Activated CD8-positive, alpha-beta memory T cell treated with anti-CD3 and anti-CD28 coated beads for 24 hours (primary cell): ENCODE measurements at places on chromosomes 2 and 18.

- DNase-seq, result no peak
Observed at GRCh38 chr2:229257985-229258384, 13.1 kb downstream of the PID1 start.

DNA sequence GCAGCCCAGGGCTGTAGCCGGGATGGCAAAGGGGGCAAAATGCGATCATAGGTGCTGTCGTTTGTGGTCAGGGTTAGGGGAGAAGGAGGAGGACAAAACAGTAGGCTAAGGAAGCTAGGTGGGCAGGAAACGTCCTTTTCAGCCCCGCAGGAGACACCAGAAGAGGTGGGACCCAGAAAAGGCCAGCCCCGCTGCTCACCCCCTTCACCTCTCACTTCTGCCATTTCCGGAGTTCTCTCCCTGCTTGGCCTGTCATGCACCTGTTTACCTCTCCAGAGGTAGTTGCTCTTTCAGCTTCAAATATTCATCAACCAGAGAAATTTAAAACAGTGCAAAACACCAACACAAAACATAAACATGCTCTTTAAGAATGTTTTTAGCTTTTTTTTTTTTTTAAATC, 849 bp downstream of the AQP4 start:
- no peak for DNase-seq

GRCh38 chr18:13545514-13545913, 180.8 kb downstream of the FAM210A start:
- peak; percentile 49 for DNase-seq

DNA sequence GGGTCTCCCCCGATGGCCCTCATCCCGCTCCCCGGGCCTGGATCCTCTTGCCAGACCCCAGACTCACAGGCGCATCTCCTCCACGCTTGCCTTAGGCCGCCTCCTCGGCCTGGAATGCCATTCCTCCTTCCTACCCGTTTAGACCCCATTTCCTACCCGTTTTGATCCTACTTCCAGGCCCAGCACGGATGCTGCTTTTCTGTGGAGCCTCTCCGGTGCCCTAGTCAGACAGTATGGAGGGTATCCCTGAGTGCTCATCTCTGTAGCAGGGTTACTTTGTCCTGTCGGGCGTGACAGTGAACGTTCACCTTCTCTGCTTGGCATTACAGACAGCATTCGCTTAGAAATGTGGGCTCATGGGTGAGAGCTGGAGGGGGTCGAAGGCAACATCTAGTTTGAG, 9.3 kb downstream of the TOGARAM2 start:
- no peak for DNase-seq

DNA sequence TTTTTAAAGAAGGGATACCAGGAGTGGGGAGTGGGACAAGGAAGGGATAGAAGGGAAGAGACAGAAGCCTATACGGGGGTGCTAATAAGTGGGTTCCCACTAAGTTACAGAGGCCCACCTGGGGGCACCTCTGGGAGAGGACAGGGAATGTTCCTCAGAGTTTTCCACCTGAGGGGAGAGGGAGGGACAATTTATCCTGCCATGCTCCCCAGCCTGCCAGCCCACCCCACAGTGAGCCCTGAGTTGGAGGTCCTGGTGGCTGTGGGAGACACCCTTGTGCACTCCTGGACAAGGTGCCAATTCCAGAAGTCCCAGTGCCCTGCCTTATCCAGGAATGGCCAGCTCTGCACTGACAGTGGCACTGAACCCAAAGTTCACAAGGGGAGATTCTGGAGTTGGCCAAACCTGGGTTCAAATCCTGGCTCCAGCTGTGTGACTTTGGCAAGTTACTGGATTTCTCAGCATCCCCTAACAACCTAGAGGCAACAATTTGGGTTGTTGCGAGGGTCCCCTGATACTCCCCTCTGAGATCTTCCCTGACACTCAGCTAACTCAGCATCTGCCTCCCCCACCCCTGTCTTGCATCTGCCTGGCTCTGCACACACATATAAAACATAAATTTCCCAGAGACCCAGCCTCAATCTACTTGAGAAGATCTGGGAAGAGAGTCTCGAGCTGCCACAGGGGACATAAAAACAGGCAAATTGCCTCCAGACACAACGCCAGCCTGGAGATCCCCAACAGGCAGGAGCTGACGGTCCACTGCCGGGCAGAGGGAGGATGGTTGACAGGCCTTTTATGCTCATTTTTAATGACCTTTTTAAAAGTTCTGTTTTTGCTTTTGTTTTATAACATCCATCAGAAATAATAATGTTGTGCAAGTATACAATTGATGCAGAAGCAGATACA, 98.7 kb upstream of the ST3GAL5 start:
- DNase-seq, result no peak

DNA sequence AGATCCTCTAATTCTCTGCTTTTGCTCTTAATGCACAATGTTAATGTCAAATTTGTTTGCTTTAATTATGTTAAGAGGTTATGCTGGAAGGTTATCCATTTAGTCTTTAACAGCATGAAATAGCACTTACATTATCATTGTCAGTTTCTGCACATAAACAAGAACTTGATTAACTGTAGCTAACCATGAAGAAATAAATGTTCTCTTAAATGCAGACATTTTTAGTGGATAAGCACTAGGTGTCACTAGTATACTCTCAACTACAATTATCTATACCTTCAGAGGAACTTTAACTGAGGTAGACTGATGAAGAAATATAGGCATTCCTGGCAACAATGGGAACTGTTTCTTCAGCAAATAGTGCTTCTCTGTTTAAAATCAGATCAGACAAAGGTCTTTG, 178.8 kb upstream of the CHST9 start:
- no peak for DNase-seq

DNA sequence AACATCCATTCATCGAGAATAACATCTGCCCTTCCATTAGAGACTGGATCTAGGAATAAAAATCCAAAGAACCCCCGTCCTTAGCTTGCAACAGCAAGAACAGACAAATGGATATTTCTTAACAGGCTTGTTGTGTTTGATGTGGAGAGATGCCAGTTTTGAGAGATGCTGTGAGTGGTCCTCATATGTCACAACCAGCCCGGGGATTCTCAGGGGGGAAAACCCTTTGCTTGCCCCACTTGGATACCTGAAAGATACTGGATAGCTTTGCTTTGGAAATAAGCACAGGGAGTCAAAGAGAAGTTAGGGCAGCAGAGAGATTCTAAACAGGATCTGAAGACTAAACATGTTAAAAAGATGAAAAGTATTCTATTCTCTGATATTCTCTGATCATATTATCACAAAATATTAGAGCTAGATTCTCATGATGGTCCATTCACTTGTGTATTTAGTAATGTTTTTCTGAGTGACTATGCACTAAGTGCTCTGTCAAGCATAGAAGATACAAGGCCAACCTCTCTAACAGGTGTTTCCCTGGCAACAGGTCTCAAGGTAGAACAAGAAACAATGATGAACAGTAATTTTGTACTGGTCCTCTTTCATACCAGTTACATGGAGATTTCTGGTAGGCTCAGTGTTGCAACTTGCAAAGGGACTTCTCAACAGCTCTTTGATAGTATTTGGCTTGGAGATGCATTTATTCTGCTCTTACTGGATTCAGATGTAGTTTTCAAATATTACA, 348.2 kb downstream of the MYCN start:
- DNase-seq, result no peak

- no peak for DNase-seq
Observed at GRCh38 chr18:54616220-54616848, 25.3 kb downstream of the DYNAP start.

GRCh38 chr18:24031916-24032315, 17.4 kb downstream of the TTC39C start:
- no peak for DNase-seq

DNA sequence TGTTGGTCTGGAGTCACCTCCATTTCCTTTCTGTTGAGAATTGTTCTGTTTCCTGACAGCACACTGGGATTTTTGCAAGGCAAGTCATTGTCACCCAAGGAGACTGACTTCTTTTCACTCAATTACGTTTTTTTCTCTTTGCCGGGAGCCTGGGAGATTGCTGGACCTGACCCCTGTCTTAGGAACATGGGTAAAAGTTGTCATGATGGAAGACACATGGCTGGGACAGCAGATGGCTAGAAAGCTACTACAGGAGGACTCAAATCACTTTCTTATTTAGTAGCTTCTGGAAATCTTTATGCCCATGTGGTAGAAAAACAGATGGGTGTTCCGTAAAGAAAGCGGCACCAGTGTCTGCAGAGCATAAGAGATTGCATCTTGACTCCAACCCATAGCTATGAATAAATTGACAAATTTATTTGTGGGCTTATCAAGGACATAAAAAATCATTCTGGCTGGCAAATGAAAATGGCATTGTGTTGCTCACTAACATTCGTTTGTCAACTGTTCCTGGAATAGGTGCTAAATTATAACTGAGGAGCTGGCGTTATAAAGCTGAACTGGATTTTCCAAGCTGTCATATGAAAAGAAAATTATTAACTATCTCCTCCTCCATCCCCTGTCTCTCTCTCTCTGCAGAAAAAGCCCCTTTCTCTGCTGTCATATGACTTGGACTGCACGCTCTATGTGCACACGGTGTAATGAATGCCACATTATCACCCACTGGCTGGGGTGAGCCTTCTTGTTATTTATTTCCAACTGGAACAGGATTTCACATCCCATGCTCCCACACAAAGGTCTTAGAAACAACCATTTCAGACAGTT, 159.8 kb downstream of the SH3RF3 start:
- no peak for DNase-seq

DNA sequence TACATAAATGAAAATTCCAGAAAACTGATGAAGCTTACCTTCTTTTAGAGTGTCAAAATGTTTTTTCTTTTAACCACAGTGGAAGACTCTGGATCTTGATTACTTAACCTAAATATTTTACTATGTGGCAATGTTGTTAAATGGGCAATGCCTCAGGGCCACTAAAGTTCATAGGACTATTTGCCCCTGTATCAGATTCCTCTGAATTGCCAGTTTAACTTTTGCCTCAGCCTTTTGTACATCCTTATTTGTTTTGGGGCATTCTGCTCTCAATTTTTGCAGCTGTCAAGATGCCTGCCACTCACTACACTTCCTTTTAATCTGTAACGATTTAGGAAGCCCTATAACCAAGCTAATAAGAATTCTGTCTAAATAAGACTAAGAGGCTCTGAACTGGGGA, 31.7 kb upstream of the SERTAD2 start:
- no peak for DNase-seq

DNA sequence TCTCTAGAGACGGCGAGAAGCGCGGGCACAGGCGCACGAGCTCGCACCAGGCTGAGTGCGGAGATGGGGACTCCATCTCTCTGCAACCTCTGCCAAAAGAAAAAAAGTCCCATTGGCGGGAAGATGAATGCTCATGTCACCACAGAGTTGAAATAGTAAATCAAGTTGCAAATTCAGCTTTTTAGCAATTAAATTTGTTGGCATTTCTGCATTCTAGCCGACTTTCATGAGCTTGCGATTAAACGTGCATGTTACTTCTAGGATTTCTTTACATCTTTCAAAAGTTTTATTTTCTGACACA, 588 bp downstream of the CHAC2 start:
- DNase-seq, result no peak

DNA sequence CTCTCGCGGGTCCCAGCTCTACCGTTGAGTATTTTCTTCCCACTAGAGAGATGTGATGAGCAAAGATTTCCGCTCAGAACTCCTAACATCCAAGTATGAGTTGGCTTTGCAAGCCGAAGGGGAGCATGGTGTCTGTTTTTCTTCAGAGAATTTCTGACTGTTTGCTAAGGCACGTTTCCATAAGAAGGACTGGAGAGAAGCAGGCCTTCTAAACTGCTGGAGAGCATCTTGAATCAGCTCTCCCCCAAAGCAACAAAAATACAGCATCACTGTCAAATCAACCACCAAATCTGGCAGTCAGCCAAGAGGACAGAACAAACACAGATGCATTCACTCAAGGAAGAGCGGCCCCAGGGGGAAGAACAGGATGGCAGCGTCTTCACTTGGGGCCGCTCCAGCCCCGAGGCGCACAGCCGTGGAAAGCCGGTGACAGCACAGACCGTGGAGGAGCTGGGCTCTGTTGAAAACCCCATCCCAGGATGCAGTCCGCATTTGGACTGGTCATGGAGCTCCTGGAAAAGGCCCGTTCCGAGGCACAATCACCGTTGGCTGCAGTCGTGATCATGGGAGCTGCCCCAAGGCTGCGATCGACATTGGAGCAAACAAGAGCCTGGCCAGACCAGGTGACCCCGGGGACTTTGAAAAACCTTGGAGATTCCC, 101.4 kb downstream of the NFATC1 start:
- DNase-seq, result no peak

- DNase-seq, result no peak
Observed at GRCh38 chr2:26114151-26114550, 58.7 kb upstream of the GAREM2 start.

- DNase-seq, result no peak
Observed at GRCh38 chr2:8593243-8593642, 88.6 kb upstream of the ID2 start.

GRCh38 chr18:47953471-47953931, 23.0 kb upstream of the SMAD2 start:
- DNase-seq, result peak; percentile 61

GRCh38 chr2:158998551-158999248, 30.3 kb downstream of the TANC1 start:
- DNase-seq, result no peak

GRCh38 chr2:120539937-120540718, 194.2 kb downstream of the INHBB start:
- DNase-seq, result no peak

DNA sequence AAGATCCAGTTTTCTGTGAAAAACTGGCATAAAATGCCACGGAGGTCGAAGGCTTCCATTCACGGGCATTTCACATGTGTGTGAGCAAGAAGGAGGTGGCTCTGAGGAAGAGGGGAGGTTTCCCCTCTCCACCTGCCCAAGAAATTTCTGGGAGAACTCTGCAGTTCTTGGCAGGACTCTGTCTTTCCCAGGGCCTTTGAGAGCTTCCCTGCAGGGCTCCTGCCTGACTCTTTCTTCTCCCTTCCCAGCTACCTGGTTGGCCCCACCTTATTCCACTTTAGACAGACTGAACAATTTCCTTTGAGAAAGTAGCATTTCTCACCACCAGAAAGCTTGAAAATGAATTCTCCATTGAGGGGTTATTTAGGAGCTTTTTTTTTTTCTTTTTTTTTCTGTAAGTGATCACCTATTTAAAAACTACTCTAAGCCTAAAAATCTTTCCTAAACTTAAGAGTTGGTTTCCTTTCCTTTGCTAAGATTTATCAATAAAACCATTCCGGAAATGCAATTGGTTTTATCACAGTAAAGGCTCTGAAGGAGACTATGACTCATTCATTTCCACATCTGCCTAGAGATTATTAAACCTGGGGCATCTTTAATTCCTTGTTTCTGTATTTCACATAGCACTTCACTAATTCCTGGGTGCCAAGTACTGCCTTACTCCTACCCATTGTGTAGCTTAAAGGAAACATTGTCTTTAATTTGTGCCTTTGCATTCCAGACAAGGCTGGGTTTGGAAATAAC, 59.3 kb downstream of the UNC80 start:
- no peak for DNase-seq

DNA sequence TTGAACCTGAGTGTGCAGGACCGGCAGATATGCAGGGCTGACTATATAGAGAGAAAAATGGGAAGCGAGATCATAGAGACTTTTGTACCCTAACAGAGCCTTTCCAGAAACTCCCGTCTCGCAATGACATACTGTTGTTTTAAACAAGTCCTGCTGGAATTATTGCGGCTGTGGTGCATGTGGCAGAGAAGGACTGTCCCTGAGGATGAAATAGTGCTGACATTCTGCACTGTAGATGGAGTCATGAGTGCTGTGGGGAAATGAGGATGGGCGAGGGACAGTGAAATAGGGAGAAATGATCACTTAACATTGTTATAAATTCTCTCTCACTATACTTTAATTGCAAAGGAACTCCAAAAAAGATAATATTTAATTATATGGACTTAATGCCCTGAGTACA, 50.4 kb upstream of the KLHL14 start:
- no peak for DNase-seq
